Activated naive CD4-positive, alpha-beta T cell treated with anti-CD3 and anti-CD28 coated beads, Interleukin-2, amount 10 ng/mL, durations not matched to agents 5 hours and 36 hours (primary cell): ENCODE measurements at places on chromosomes 5 and 9. TPM values are rescaled to one million over a fixed set of nuclear protein-coding genes. Genes with fewer than 3 reads are reported as not detected.

The RANBP17 gene
- not detected for total RNA-seq

The IL4 gene
- 0.55 TPM for total RNA-seq

The ADAMTS16 gene
- total RNA-seq = not detected

The PRRX2 gene
- not detected for total RNA-seq

The PCDHGC4 gene
- total RNA-seq = not detected

The GGTA1 gene
- total RNA-seq = not detected

The FAM78A gene
- 112 TPM for total RNA-seq

The SMIM33 gene
- total RNA-seq = 2.3 TPM

The OBP2A gene
- not detected for total RNA-seq

The PRXL2C gene
- 8.0 TPM for total RNA-seq

The TTC1 gene
- 46.5 TPM for total RNA-seq
